ENCODE measurements at places on chromosomes 16 and 17.

GRCh38 chr17:31758646-31759045 is 100.4 kb downstream of the COPRS start:
- no peak for DNase-seq

- DNase-seq: no peak
Measured at GRCh38 chr16:35754391-35755369, 2295.3 kb downstream of the TP53TG3F start.

DNA sequence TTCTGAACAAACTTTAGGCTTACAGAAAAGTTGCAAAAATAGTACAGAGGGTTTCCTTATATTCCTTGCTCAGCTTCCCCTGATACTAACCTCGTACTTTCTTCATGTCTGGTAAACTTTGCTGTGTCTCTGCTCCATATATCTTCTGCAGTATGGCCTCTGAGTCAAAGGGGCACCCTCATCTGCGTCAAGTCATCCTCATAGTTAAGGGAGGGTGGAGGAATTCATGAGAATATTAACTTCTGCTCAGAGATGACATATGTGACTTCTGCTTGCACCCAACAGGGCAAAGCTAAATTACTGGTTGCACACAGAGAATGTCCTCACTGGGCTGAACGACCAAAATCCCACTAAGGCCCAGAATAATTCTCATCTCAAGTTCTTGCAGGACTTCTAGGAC is 4.3 kb upstream of the CCL7 start:
- DNase-seq: no peak

DNA sequence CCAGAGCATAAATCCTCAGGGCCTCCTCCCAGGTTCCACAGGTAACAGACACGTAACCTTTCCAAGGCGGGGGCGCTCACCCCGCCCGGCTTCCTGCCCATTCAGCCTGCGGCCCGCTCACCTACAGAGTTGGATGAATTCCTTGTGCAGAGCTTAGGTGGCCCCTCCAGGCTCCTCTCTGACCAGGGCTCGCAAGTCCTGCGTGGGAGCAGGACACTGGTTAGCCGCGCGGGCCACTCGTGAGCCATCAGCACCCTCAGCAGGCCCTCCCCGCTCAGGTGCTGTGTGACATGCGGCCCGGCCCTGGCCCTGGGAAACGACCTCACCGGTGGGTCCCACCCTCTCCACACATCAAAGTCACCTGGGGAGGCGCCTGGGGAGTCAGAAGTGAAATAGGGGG is 528 bp downstream of the TERB1 start:
- DNase-seq: no peak

GRCh38 chr16:6375465-6376075 is 957.1 kb upstream of the RBFOX1 start:
- DNase-seq: no peak

DNA sequence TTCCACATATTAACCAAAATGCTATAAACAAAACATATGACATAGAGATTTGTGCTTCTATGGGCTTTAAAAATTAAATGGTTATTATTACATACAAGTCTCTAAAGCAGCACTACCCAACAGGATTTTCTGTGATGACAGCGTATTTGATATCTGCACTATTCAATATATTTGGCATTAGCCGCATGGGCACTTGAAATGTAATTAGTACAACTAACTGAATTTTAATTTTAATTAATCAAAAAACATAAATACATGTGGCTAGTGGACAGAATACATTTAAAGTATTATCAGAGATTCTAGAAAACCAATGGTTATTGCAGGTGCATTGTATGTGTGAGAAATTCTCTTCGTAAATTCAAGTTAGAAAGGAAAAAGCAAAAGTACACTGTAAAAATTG is 45.9 kb downstream of the BRIP1 start:
- DNase-seq: no peak

DNA sequence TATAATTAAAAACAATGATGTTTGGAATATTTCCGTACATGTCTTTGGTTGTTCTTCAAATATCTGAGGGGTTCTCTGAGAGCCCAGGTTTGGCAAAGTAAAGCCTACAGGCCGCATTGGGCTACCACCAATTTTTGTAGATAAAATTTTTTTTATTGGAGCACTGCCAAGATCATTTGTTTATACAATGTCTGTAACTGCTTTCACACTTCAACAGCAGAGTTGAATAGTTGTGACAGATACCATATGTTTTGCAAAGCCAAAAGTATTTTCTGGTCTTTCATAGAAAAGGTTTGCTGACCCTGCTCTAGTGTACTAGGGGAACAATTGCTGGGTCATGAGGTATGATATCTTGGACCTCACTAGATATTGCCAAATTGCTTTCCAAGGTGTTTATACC is 10.5 kb downstream of the PPM1D start:
- DNase-seq: no peak

GRCh38 chr16:72833969-72834368 is 214.0 kb downstream of the ZFHX3 start:
- DNase-seq: no peak

DNA sequence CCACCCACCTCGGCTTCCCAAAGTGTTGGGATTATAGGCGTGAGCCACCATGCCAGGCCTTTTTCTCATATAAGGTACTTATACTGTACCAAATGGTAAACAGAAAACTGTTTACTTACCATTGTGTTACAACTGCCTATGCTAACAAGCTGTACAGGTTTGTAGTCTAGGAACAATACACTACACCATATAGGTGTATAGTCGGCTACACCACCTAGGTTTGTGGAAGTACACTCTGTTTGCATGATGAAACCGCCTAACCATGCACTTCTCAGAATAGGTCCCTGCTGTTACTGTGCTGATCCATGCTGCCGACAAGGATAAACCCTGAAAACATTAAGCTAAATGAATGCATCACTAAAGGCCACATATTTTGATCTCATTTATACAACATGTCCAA is 18.9 kb downstream of the DNAJA2 start:
- DNase-seq: no peak

GRCh38 chr17:17706140-17707060 is 25.1 kb downstream of the RAI1 start:
- peak; percentile 67 for DNase-seq

DNA sequence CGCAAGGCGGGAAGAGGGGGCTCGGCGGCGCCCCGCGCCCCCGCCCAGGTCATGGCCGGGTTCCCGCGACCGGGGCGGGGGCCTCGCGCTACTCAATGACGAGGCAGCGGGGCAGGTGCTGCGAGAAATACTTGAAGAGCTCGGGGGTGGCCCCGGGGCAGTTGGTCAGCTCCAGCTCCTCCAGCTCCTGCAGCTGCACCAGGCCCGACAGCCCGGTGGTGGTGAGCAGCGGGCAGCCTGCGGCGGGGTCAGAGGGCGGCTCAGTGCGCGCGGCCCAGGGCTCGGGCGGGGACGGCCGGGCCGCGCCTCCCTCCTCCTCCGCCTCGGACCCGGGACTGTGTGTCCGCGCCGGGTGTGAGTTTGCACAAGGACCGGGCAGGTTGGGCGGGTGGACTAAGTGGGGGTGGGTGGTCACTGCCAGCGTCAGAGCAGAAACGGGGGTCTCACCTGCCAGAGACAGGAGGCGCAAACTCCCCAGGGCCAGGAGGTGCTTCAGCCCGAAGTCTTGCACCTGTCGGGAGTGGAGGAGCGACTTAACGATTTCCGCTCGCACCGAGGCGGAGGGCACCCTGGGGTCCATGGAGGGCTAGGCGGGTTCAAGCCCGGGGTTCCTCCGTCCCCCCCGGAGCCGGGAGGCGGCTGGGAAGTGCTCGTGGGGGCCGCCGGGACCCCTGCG is 4.1 kb upstream of the WDR24 start:
- no peak for DNase-seq

GRCh38 chr17:82246365-82247181 is 17.7 kb downstream of the SLC16A3 start:
- DNase-seq: no peak

- peak; percentile 94 for DNase-seq
Measured at GRCh38 chr17:77354670-77355455, 214.1 kb downstream of the SEC14L1 start.

DNA sequence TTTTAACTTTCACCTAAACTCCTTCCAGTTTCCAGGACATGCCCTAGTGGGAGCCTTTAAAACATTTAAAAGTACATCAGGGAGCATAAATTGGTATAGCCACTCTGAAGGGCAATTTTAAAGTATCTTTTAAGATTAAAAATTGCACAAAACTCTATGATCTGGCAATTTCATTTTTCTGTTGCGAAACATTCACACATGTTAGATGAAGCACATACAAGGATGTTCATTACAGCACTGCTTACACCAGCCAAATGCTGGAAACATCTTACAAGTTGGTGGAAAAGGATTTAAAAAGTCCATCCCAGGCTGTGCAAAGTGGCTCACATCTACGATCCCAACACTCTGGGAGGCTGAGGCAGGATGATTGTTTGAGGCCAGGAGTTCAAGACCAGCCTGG is 26.4 kb upstream of the LONP2 start:
- DNase-seq: no peak

GRCh38 chr17:61404913-61405685 is 5.5 kb downstream of the TBX2 start:
- DNase-seq: no peak

GRCh38 chr17:74972107-74972972 is at the start of gene HID1:
TSS of gene HID1 (minus strand) at chr17:74972759. CDS start at chr17:74972656, 103 bp downstream.
- DNase-seq: peak; percentile 57

GRCh38 chr17:75113798-75114551 is 4.2 kb downstream of the ARMC7 start:
- DNase-seq: peak; percentile 86

DNA sequence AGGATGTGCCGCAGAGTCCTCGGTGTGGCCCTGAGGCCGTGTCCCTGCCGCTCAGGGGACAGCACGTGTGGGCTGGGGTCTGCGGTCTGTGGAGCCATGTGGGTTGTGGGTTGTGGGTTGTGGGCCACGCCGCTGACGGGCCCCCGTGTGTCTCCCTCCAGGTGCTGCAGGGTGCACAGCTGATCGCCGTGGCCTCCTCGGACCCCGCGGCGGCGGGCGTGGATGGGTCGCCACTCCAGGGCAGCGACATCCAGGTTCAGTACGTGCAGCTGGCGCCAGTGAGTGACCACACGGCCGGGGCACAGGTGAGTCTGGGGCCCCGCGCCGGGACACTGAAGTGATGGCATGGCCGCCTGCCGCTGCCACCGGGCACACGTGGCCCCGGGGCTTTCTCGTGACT is 120.7 kb downstream of the BANP start:
- DNase-seq: no peak

DNA sequence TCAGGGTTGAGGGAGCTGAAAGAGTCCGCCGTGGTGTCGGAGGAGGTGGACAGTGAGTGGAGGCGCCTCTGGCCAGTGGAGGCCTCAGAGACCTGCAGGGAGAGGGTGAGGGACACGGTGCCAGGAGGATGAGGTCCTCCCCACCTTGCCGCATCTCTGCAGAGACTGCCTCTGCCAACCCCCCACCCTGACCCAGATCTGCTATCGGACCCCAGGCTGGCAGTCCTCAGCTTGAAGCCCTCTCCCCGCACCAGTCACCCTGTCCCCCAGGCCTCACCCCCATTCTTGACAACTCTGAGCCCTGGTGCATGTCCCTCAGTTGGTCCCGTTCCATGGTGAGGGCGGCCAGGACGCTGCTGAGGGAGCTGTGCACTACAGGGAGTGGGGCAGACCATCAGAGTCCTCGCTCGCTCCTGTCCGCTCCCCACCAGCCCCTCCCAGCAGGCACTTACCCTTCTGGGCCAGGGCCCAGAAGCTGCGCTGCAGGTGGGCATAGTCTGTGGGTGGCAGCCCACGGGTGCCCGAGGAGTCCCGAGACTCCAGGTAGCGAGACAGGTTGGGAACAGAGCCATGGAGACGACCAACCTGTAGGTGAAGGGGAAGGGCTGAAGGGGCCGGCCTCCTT is 5.4 kb downstream of the OSBPL7 start:
- no peak for DNase-seq

DNA sequence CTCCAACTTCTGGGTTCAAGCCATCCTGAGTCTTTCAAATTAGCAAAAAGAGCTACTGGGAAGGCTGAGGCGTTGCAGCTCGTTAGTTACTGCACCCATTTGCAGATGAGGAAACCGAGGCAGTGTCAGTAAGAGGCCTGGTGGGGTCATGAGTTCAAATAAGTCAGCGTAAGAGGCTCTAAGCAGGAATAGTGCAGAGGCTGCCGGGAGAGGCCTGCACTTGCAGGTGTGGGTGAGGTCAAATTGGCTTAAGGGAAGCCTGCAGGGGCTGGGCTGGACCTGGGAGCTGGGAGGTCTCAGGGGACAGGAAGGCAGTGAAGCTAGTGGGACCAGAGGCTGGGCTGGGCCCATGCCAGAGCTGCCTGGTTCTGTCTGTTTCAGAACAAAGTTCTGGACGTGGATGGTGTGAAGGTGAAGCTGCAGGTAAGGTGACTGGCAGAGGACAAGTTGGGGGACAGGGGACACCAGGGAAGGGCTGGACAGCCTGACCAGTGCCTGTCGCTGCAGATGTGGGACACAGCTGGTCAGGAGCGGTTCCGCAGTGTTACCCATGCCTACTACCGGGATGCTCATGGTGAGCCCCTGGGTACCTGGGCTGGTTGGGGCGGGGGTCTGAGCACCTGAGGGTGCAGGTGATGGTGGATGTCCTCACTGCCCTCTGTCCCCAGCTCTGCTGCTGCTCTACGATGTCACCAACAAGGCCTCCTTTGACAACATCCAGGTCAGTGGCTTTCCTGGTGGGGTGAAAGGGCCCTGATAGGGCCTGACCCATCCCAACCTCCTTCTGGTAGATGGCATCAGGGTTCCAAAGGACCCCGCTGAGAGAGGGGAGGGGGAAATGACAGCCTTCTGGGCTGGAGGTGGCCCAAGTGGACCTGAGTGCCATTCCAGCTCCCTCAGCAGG is 3.0 kb downstream of the RAB26 start:
- no peak for DNase-seq

DNA sequence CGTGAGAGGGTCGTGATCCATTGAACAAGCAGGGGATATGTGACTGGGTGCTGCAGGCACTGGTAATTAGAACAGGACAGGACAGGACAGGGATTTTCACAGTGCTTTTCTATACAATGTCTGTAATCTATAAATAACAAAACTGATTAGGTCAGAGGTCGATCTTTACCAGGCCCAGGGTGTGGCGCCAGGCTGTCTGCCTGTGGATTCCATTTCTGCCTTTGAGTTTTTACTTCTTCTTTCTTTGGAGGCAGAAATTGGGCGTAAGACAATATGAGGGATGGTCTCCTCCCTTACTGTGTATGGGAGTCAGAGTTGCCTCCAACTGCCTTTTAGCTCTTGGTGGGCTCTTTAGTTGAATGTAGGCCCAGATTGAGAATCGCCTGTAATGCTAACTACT is 1.5 kb upstream of the ZNF764 start:
- DNase-seq: no peak

GRCh38 chr16:75272097-75272551 is 20.7 kb upstream of the BCAR1 start:
- DNase-seq: no peak

DNA sequence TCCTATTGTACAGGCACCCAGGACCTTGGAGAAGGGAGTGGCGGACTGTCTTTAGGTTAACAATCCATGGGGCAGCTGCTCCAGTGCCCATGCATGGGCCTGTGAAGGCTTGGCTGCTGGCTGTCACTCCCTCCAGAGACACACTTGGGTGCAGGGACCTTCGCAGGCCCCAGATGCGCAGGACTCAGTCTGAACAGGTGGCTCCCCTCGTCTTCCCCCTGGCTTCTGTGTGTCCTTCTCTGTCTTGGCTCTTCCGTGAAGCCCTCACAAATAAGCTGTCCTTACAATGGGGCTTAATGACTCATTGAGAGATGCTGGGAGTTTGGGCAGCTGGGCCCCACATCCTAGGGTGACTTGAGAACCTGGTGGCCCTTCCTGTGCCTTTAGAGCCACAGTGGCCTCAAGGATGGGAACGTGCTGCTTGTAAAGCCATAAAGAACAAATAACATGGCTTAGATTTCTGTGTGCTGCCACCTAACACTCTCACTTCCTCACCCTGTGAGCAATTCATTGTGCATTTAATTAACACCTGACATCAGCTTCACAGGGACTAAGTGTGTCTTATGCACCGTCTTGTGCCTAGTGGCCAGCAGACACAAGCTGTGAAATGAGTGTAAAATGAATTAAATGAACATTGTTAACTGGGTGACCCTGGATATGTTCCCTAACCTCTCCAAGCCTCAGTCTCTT is 340.7 kb downstream of the SNX29 start:
- DNase-seq: no peak

Measured in left lobe of liver (tissue), 2 donors.